Kidney tubule cell (primary cell): ENCODE measurements at places on chromosomes 2 and 18.
A peak's percentile ranks its signal among the peaks of the same experiment; 100 is the strongest.

DNA sequence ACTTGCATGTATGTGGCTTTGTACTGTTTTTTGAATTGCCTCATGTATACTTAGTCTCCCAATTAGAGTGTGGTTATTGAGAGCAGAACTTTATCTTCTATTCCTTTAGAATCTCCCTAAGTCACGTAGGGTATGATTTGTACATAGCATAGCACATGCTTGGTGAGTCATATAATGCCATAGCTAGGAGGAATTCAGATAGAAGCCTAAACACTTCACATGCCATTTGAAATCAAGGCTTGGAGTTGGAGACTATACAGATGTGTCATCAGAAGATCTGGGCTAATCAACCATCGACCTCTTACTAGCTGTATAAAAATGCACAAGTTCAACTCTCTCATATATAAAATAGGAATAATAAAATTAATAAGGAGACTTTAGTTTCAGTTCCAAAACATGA is 222.6 kb upstream of the ST6GAL2 start:
- DNase-seq = no peak

GRCh38 chr2:88122141-88122884 is 5.5 kb downstream of the FABP1 start:
- no peak for DNase-seq

- DNase-seq = peak; percentile 15
These were observed 76.0 kb downstream of the ARHGAP15 start for GRCh38 chr2:143205106-143205764.

GRCh38 chr2:134320930-134321329 is 67.1 kb downstream of the MGAT5 start:
- no peak for DNase-seq

- DNase-seq = no peak
These were observed 11.5 kb downstream of the NPC1 start for GRCh38 chr18:23574611-23575308.

DNA sequence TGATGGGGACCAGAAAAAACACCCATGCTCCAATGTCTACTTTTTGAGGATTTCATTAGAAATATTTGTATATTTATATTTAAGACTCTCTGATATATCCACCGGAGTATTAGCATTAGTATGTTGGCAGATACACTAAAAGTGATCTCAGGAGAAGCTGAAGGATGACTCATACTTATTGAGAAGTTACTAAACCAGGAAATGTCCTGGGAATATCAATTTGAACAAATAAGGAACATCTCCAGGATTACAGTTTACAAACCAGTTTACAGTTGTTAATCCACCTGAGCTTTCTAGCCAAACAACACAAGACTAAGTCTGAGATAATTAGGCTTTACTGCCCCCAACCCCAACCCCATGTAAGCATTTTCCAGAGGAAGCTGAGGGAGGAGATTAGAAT is 16.1 kb upstream of the DPP4 start:
- DNase-seq = peak; percentile 68

DNA sequence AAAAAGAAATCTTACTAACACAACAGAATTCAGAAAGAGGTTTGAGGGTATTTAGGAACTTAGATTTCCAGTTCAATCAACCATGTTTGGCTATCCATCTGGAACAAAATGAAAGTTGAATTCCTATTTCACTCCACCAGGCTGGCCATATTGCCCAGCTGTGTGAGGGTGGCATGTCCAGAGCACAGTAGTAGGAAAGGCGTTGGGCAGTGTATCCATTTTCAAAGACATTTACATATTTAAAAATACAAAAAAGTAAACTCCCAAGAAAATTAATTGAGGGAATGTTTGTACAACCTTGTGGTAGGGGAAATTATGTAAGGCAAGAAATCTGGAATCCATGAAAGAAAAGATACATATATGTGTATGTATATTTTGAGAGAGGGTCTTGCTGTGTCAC is 21.5 kb upstream of the MSH2 start:
- no peak for DNase-seq

DNA sequence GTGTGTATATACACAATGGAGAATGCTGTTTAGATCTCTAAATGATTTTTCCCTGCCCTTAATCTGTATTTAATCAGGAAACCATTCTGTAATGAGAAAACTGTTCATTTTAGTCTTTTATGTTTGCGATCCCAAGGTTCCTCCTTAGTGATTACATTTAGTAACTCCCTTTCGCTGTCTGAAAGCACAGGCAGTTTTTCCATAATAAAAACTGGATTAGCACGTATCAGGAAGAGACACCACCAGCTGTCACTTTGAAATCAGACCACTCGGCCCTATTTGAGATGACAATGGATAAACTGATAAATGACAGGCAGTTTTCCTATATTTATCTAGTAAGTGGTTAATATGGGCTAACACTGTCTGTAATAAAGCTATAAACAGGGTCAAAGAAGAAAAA is 370.9 kb downstream of the NR4A2 start:
- no peak for DNase-seq

- no peak for DNase-seq
These were observed 13.7 kb downstream of the ADRA2B start for GRCh38 chr2:96102596-96103186.

GRCh38 chr2:101064868-101065549 is 62.9 kb downstream of the RPL31 start:
- DNase-seq = peak; percentile 93

DNA sequence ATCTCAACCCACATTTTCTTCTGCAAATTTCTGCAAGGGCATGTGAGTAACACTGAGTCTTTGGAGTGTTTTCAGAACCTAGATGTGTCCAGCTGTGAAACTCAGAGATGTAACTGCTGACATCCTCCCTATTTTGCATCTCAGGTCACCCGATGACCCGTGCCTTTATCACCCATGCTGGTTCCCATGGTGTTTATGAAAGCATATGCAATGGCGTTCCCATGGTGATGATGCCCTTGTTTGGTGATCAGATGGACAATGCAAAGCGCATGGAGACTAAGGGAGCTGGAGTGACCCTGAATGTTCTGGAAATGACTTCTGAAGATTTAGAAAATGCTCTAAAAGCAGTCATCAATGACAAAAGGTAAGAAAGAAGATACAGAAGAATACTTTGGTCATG is 8.0 kb downstream of the UGT1A1 start:
- no peak for DNase-seq

GRCh38 chr2:230678451-230678850 is 34.2 kb upstream of the CAB39 start:
- no peak for DNase-seq

GRCh38 chr2:103123516-103123915 is 361.7 kb downstream of the TMEM182 start:
- no peak for DNase-seq

DNA sequence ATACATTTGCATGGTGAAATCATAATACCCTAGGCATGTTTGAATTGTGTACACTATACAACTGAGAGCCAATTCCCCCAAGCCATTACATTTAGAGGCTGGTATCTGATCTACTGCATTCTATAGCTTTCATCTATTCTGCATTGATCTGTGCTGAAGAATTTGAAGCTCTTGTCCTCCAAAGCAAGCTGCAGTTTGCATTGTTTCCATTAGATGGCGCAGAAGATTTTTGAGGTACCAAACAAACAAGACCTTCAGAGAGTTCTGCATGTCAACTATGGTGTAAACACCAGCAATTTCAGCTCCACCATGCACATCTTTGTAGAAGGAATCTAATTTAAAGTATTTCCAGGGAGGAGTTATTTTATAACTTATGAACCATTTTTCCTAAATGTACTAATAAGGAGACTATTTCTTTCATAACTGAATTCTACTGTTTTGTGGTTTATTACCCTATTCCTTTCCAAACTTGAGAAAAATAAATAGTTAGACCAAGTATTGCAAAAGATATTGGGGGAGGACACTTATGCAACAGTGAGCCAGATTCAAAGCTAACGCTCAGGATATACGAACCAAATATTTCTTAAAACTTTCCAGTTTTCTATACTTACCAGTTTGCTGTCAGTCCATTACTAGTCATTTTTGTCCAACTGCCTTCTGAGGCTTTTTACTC is 761.8 kb upstream of the ACVR2A start:
- DNase-seq = peak; percentile 71

GRCh38 chr2:79181617-79182016 is 22.1 kb upstream of the REG3A start:
- no peak for DNase-seq

- no peak for DNase-seq
These were observed 33.7 kb downstream of the EIF4E2 start for GRCh38 chr2:232584238-232584637.

- no peak for DNase-seq
These were observed 50.3 kb upstream of the TWIST2 start for GRCh38 chr2:238797537-238797936.

GRCh38 chr2:37387148-37387835 is 42.9 kb downstream of the QPCT start:
- DNase-seq = peak; percentile 44

GRCh38 chr2:86296947-86297346 is 40.5 kb downstream of the REEP1 start:
- DNase-seq = no peak

- no peak for DNase-seq
These were observed 237.4 kb downstream of the CAMKMT start for GRCh38 chr2:44599130-44599529.

DNA sequence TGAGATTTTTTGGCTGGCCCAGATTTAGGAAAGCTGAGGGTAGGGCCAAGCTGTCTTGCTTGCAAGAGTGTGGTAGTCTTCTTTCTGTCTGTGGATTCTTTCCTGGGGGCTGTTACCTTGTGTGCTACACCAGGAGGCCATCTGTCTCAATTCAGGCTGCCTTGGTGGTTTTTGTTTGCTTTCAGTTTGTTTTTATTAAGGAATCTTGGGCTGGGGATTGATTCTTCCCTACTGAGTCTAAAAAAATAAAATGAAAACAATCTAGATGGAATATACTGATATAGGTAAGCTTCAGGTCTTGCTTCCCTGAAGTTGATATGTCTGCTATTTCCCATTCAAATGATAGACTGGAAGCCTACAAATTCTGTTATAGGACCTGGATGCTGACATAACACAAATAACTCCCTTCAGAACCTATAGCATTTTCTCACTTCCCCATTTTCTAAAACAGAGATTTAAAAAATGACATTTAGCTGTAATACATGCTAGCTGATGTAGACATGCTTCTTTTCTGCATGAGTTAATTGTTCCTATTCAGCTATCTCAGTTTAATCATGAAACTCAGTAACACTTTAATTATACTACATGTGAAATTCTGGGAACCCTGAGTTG is 5.3 kb downstream of the LHCGR start:
- DNase-seq = no peak

- DNase-seq = peak; percentile 8
These were observed 297.3 kb downstream of the ETAA1 start for GRCh38 chr2:67694445-67694844.

DNA sequence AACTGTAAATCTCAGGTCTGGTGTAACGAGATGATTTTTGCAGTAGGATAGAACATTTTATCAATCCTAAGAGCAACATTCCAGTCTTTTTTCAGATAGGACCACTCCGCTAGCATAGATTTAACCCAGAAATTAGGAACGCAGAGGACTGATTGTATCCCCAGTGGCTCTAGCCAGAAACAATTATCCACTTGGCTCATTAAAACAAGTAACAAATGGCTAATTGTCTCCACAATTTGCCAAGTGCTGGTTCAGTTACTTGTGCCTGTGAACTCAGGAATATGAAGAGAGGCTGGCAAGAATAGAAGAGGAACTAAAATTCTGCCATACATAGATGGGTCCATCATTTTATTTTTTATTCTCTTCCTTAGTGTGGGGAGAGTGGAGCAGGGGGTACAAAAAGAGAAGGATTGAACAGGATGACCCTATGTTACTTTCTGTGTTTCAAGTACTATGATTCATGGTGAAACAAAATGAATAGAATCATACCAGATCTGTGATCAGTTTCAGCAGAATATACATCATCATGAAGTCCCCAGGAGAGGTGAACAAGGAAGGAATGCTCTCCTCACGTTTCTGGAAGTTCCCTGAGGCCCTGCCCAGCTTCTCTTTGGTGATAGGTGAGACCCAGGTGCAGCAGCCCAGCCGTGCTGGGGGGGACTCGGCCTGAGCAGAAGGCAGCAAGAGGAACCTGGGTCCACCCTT is 121.6 kb downstream of the ARL4C start:
- no peak for DNase-seq

DNA sequence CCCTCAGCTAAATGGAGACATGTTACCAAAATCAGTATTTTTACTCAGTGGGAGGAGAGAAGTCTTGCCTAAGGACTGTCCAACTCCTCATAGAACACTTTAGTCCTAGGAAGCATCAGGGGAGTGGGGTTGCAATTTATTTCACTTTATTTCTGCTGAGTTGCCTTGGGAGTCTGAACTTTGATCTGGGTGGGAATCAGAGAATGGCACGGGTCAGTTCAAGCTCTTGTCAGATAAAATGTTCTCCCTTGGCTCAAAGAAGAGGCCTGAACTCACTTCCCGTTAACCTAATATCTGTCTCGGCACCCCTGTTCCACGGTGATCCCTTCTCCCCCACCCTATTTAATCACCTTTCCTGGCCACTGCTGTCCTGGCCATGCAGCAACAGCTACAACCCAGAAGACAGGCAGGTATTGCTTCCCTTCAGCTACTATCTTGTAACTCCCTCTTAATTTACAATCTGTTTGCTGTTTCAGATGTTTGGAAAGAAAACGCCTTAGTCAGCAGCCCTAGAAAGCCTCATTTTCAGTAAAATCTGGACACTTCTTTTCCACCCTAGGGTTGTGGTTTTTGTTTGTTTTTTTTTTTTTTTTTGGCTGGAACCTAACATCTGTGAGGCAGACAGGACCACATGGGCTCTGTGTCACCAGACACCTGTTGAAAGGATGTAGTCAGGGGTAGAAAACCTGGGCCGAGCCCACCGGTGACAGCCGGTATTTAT is 52.5 kb downstream of the SERTAD2 start:
- DNase-seq = no peak

- no peak for DNase-seq
These were observed 180.4 kb downstream of the CYRIA start for GRCh38 chr2:16485251-16485650.

DNA sequence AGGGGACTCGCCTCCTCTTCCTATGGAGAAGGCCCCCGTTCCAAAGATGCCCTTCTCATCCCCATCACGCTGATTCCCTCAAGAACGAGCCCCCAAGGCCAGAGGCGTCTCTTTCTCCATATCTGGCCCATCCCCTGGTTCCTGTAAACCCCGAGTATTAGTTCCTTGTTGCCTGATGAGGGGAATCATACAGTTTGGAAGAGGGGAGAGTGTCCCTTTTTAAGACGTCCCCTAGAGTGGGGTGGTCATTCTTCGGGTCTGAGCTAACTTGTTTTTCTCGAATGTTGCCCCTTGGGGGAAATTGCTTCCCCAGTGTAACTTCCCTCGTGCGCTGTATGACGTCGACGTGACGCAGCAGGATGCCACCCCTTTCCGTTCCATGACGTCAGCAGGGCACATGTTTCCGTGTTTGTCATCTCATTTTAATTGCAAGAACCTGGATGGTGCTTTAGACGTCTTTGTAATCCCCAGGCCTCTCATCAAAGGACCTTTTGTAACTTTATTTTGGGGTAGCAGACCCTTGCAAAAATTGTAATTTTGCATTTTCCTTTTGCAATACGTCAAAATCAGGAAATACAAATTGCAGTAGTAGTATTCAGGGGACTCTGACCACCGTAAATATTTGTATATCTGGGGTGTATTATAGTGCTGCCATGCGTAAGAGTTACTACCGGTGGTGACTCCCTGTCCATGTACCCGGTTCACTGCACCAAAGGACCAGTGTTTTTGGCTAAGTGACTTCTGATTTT is 569 bp downstream of the BABAM2 start:
- peak; percentile 78 for DNase-seq
